ENCODE measurements at places on chromosomes 1 and 21.

GRCh38 chr1:2787163-2787911 is 14.2 kb downstream of the TTC34 start:
- DNase-seq, result no peak

DNA sequence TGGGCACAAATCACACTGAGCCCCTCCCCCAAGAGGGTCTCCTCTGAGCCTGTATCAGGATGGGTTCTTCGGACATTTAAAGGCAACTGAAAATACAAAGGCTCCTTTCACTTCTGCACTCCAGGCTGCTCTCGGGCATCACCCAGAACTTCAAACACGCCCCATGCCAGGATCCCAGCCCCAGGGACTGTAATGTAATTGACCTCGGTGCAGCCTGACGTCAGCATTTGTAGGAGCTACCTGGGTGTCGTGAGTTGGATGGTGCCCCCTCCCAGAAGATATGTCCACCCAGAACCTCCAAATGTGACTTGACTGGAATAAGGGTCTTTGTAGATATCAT is 95.2 kb downstream of the PSMG1 start:
- DNase-seq, result no peak

GRCh38 chr1:48217856-48218255 is 4.7 kb upstream of the SLC5A9 start:
- no peak for DNase-seq

DNA sequence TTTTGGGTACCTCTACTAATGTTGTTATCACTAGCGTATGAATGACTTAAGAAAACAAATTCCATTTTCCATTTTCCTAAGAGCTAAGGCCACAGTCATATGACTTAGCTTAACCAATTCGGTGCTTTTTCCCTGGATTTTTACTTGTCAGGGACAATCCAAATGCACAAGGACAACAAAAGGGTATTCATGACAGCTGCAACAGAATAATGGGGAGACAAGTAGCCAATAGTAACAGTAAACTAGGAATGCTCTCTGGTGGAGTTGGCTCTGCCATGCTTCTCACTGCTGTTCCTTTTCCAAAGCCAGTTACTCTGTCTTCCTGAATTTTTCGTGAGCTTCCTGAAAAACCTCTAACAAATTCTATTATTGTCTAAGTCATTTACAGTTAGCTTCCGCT is 52.9 kb downstream of the LRRIQ3 start:
- DNase-seq, result no peak

DNA sequence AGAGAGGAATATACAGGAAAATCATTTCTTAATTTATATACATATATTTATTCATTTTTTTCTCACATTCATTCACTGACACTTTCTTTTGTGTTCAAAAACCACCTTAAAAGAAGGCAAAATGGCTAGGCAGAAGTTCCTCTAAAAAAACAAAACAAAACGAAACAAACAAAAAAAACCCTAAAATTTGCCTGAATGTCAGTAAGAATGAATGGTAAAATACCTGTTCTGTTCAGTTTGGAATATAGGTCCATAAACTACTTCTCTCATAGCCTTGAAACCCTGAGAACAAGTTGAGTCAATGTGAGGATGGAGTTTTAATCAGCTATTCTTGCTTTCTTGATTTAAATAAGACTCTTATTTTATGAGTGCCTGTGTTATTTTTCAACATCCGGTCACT is 14.7 kb upstream of the ALG6 start:
- DNase-seq, result no peak

DNA sequence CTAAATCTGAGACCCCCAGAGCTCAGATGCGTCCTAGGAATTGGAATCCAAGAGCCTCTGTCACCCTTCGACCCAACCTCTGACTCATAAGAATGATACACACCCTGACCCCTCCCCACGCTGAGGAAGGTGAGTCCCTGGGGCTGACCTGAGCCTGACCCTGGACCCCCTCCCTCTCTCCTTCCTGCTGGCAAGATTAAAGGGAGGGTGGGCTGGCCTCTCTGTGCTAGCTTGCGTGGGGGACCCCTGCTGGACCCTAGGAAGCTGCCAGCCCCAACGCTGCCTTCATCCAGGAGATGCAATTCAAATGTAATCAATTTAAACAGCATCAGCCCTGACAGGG is 627 bp downstream of the PLEKHA6 start:
- DNase-seq, result no peak

GRCh38 chr21:37557261-37557950 is 190.8 kb downstream of the DYRK1A start:
- no peak for DNase-seq

- DNase-seq, result no peak
Observed at GRCh38 chr1:20229171-20229570, 42.9 kb upstream of the PLA2G2C start.

DNA sequence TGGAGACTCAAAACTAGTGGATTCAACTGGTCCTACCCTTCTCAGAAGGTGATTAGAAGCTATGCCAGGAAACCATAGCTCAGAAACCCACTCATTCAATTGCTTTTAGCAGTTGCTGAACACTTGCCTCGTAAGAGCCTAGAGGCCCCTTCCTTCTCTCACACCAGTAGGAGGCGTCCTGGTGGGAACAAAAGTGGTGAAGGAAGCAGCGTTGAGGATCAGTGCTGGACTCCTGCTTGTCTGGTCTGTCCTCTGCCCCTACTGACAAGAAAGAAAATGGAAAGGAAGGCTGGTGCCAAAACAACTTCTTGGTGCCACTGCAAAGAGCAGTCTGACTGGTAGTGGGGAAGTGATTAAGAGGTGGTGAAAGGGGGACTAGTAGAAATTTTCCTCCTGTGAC is 269.7 kb downstream of the LMO4 start:
- no peak for DNase-seq

DNA sequence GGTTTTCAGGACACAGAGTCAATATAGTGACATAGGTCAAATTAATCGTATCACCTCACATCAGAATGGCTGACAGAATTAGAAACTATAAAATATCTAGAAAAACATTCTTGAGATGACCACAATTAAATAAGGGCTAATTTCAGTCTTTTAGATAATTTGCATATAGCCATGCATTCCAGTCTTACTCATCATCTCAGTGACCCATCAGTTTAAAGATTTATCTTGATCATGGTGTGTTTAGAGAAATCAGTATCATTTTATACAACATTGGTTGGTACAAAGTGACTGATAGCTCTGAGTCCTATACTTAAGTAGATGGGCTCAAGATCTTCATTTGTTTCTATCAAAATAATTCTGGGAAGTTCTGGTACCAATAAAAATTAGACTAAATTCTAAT is 262.3 kb upstream of the SNX7 start:
- DNase-seq, result no peak

- DNase-seq, result no peak
Observed at GRCh38 chr1:152067929-152068328, 20.9 kb downstream of the TCHHL1 start.

DNA sequence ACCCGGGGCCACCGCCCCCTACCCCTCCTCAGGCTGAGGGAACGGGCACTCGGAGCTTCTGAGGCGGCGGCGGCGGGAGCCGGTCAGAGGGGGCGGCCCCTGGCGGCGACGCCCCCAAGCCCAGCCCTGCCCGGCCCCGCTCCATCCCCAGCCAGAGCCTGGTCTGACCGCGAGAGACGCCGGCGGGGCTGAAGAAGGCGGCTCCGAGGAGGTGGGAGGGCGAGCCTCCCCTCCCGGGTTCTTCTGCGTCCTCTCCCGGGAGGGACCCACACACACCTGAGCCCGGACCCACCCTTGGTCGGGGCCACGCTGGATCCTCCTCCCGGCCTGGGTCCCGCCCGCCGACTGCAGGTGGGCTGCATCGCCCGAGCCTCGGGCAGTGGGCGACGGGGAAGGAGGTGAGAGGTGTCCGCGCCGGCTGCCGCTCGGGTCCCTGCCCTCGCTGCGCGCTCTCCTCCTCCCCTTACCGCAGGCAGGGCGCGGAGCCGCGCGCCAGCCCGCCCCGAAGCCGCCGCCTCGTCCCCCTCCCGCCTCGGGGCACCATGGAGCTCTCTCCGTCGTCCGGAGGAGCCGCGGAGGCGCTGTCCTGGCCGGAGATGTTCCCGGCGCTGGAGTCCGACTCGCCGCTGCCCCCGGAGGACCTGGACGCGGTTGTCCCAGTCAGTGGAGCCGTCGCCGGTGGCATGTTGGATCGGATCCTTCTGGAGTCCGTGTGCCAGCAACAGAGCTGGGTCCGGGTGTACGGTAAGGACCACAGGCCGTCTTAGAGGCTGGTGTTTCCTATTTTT is at the start of gene RASAL2:
RASAL2 (plus strand) TSS at position 154 of the 788 bp plus-strand sequence; CDS start at position 543, 389 bp downstream.
- peak; percentile 12 for DNase-seq

- DNase-seq, result no peak
Observed at GRCh38 chr1:229075217-229075616, 195.7 kb upstream of the RAB4A start.

DNA sequence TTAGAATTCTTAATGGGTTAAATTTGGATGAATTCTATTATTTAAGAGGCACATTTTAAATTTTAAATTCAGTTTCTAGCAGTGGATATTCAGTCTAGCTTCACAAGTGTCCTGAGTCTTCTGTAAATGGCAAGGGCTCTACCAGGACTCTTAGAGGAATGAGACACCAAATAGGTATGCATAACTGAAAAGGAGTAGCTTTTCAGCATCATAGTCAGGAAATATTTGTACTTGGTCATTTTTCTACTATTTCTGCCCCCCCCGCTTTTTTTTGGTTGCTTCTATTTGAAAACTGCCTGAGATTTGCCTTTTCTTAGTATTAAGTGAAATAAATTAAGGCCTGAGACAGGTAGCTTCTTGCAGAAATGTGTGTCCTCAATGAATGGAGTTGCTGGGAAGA is 80.2 kb downstream of the MAST2 start:
- no peak for DNase-seq

GRCh38 chr1:79694241-79694640 is 687.7 kb upstream of the ADGRL4 start:
- no peak for DNase-seq

- DNase-seq, result no peak
Observed at GRCh38 chr1:78277253-78277652, 213.5 kb upstream of the PTGFR start.

DNA sequence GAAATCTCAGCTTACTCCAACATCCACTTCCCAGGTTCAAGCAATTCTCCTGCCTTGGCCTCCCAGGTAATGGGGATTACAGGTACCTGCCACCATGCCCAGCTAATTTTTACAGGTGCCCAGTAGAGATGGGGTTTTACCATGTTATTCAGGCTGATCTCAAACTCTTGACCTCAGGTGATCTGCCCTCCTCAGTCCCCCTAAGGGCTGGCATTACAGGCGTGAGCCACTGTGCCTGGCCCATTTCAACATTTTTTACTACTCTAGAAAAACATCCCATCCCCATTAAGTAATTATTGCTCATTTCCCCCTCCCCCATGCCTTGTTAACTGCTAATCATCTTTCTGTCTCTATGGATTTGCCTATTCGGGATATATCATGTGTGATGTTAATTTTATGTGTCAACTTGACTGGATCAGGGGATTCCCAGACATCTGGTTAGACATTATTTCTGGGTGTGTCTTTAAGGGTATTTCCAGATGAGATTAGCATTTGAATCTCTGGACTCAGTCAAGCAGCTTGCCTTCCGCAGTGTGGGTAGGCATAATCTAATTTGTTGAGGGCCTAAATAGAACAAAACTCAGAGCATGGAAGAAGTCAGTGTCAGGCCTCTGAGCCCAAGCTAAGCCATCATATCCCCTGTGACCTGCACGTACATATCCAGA is 33.0 kb upstream of the ZBTB8B start:
- DNase-seq, result no peak

GRCh38 chr1:65896721-65897120 is 104.0 kb downstream of the PDE4B start:
- DNase-seq, result no peak

DNA sequence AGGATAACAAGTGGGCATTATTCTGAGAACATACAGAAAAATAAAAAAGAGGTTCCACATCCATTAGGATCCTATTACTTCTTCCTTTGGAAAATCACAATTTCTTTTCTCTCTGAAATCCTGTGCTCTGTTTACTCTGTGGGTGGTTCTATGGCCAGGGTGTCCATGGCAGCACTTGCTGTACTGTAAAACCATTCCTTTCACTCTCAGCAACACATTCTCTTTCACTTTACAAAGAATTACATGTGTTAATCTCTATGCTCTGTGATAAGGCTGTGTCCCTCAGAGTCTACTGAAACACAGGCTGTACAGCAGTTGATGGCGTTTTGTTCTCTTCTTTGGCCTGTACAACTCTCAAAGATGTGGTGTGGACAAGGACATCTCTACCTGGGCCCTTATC is 524.1 kb downstream of the PTBP2 start:
- DNase-seq, result no peak

- no peak for DNase-seq
Observed at GRCh38 chr1:34024485-34024884, 140.5 kb downstream of the CSMD2 start.

DNA sequence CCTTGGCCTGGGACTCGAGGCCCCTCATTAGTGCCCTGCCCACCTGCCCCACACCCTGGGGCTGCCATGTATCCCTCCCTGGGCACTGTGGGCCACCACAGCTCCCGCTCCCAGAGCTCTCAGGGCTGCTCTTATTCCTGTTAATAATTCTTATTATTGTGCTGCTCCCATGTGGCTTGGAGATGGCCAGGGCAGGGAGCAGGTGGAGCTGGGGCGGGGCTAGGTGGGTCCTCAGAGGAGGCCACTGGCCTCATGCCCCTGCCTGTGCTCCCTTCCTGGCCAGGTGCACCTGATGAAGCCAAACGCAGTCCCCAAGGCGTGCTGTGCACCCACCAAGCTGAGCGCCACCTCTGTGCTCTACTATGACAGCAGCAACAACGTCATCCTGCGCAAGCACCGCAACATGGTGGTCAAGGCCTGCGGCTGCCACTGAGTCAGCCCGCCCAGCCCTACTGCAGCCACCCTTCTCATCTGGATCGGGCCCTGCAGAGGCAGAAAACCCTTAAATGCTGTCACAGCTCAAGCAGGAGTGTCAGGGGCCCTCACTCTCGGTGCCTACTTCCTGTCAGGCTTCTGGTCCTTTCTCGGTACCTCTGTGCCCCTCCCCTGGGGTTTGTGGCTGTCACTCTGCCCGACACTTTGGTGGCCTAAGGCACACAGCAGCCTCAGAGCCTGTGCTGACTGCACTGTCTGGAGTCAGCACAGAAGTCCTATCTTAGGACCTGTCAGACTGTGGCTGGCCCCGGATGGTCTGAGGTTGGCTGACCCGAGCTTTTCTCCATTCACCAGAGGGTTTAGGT is 34.1 kb downstream of the BMP8A start:
- no peak for DNase-seq

- DNase-seq, result no peak
Observed at GRCh38 chr1:33232716-33233115, 23.6 kb upstream of the ZNF362 start.

DNA sequence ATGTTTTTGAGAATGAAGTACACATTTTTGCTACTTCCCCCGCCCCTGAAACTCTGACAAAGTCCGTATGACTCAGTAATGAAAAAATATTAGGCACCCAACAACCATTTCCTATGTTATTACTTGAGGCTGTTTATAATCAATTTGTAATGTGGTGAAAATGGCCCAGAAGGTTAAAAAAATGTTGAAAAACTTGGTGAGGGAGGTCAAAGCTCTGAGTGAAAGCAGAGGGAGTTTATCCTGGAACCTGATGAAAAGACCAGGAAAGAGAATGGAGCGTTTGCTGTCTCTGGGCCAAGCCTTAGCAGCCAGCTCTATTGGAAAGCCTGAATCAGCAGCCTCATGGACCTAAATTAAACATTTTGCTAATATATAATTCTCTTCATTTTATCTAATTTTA is 367.7 kb upstream of the NEGR1 start:
- no peak for DNase-seq

- DNase-seq, result no peak
Observed at GRCh38 chr1:183612407-183612806, 22.1 kb upstream of the NCF2 start.

Measured in NCI-H774 (cell line).